ENCODE measurements at places on chromosomes 7 and 10.

- no peak for DNase-seq
Measured at GRCh38 chr7:144936314-144936713, 100.5 kb upstream of the TPK1 start.

GRCh38 chr7:23469150-23469960 is 936 bp downstream of the IGF2BP3 start:
- DNase-seq: no peak

DNA sequence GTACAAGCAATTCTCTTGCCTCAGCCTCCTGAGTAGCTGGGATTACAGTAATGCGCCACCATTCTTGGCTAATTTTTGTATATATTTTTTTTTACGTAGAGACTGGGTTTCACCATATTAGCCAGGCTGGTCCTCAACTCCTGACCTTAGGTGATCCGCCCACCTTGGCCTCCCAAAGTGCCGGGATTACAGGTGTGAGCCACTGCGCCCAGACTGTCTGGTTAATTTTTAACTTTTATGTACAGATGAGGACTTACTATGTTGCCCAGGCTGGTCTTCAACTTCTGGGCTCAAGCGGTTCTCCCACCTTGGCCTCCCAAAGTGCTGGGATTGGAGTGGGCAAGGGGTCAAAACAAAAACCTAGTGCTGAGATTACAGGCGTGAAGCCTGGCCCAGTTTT is 101.8 kb downstream of the JMJD1C start:
- no peak for DNase-seq

DNA sequence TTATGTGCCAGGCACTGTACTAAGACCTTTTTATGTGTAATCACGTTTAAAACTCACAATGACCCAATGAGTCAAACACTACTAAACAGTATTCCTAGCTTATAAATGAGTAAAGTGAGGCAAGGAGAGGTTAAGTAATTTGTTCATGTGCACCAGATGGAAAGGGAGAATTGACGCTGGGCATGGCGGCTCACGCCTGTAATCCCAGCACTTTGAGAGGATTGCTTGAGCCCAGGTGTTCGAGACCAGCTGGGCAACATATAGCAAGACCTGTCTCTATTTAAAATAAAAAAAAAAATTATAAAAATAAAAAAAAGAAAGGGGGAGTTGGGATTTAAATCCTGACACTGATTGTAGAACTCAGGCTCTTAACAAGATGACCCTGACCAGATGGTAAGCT is 46.7 kb upstream of the DLG5 start:
- no peak for DNase-seq

GRCh38 chr7:25624051-25624450 is 395.8 kb upstream of the NPVF start:
- no peak for DNase-seq

GRCh38 chr10:124609698-124610097 is 134.5 kb downstream of the FAM53B start:
- DNase-seq: no peak

Measured in CD4-positive, alpha-beta T cell treated with Interleukin-2 at 100 ng/mL for 4 hours (primary cell).